Hepatocyte (in vitro differentiated cells): ENCODE measurements at places on chromosomes 12 and 14. TPM values are rescaled to one million over a fixed set of nuclear protein-coding genes. Genes with fewer than 3 reads are reported as not detected.
A peak's percentile ranks its signal among the peaks of the same experiment; 100 is the strongest.

Gene TAS2R9
- not detected in 2 replicates for polyA plus RNA-seq

DNA sequence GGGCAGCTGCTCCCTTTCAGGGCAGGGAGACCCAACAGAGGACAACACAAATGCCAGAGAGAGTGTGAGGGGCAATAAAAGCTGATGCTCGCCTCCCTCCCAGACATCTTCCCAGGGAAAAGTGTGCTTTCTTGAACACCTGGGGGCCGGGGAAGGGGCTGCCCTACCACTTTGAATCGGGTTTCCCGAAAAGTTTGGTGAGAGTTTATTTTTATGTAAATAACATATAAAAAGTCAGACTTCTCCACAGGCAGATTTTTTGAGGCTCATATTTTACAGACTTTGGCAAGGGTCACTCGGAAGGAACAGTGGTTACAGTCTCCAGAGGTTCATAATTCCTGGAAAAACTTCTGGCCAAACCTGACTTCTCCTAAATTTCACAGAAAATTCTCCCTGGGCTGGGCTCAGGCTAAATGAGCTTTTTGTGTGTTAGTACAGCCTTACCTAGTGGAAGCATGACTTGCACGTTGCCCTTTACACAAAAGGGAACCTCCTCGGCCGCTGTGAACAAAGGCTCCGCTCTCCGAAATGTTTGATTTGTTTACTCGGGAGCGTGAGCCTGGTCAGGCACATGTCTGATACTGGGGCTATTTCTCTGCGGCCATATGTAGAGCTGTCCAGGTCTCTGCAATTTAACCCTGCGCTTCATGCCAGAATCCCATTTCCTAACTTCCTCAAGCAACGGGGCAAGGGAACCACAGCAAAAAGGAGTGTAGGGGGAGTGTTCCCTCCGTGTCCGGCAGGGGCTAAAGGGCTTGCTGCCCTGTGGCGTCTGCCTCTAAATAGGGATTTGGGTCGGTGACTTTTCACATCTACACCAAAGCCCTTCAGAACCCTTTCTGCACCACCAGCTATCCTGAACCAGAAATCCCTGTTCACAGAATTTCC, 3.4 kb downstream of the RTL1 start:
- DNase-seq: peak; percentile 37

GRCh38 chr12:44143175-44143574, 307.3 kb downstream of the TMEM117 start:
- no peak for DNase-seq

Gene EAPP
- polyA plus RNA-seq: 51.8 and 56.1 TPM in 2 replicates

DNA sequence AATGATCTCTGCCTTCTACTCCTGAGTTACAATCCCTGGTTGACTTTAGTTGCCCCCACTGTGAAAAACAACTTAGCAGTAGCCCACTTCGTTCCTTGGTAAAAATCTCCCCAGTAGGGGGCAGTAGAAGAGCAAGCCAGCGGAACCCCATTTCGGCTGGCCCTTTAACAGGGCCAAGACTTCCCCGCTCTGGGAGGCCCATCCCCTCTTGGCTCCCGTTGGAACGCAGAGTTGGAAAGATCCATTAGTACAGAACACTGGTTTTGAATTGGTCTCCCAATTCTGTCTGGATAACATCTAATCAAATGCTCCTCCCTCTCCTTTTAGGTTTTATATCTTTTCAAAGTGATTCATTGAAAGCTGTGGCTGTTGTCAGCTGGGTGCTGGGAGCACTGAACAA, 1133.3 kb downstream of the BCL11B start:
- DNase-seq: peak; percentile 55

DNA sequence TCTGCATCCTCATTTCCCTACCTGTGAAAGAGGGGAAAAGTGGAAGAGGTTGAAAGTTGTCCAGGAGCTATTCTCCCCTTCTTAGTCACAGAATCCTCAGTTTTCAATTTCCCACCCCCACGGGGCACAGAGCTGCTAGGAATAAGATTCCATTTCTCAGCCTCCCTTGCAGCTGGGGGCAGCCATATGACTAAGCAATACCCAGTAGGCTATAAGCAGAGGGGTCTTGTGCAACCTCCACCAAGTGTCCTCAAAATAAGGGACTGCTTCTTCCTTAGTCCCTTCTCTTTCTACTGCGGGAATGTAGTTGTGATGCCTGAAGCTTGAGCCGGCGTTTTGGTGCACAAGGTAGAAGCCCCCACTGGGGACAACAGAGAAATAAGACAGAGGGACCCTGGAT, 40.9 kb downstream of the VWF start:
- DNase-seq: no peak

Gene SMIM41
- polyA plus RNA-seq: 0.15 TPM in 1 of 2 replicates, not detected in the other

GRCh38 chr12:44616402-44616801, 259.7 kb downstream of the NELL2 start:
- DNase-seq: no peak

Gene KLRB1
- polyA plus RNA-seq: not detected in 2 replicates

Gene GATC
- polyA plus RNA-seq: 19.0 and 26.0 TPM in 2 replicates

- DNase-seq: no peak
These were observed 883.7 kb upstream of the TMEM132C start for GRCh38 chr12:127383281-127383680.

Gene SPX
- 0.39 and 0.97 TPM in 2 replicates for polyA plus RNA-seq

DNA sequence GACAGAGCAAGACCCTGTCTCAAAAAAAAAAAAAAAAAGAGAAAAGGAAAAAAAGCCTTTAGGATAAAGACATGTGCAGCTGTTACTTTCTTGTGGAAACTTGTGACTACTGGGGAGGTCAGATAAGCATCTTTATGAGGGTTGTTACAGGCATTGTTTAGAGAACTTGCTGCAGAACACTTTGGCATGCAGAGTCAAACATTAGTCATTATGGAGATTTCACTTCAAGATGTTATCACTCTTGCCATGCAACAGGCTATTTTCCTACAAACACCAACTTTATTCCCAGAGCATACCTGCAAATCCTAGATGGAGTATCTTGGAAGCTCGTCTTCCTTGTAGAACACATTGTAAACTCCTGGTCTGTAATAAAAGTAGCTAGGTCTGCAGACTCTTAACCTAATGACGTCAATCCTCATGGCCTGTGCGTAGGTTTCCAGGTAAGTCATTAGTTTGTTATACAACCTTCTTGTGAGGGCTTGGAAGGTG, 36.3 kb upstream of the WDR89 start:
- DNase-seq: peak; percentile 59

GRCh38 chr12:67645126-67645525, 3.4 kb upstream of the DYRK2 start:
- no peak for DNase-seq

- DNase-seq: peak; percentile 23
These were observed 385.3 kb upstream of the DDHD1 start for GRCh38 chr14:53538316-53538881.

- DNase-seq: no peak
These were observed 41.5 kb upstream of the FBRSL1 start for GRCh38 chr12:132448463-132448820.

GRCh38 chr14:55979096-55979495, 139.1 kb upstream of the PELI2 start:
- no peak for DNase-seq

Gene NELL2
- polyA plus RNA-seq: 6.5 and 7.4 TPM in 2 replicates

- DNase-seq: no peak
These were observed 66.1 kb upstream of the ARID2 start for GRCh38 chr12:45663455-45663854.

- DNase-seq: no peak
These were observed 2.0 kb downstream of the C3AR1 start for GRCh38 chr12:8064131-8064530.

Gene MYF5
- not detected in 2 replicates for polyA plus RNA-seq

GRCh38 chr14:50676814-50677516, 8.9 kb upstream of the SAV1 start:
- DNase-seq: no peak

- DNase-seq: no peak
These were observed 2.1 kb downstream of the VASH1 start for GRCh38 chr14:76763096-76764041.

Gene MMP14
- 17.1 and 21.4 TPM in 2 replicates for polyA plus RNA-seq

- no peak for DNase-seq
These were observed 206.8 kb downstream of the DACT1 start for GRCh38 chr14:58844544-58844943.

DNA sequence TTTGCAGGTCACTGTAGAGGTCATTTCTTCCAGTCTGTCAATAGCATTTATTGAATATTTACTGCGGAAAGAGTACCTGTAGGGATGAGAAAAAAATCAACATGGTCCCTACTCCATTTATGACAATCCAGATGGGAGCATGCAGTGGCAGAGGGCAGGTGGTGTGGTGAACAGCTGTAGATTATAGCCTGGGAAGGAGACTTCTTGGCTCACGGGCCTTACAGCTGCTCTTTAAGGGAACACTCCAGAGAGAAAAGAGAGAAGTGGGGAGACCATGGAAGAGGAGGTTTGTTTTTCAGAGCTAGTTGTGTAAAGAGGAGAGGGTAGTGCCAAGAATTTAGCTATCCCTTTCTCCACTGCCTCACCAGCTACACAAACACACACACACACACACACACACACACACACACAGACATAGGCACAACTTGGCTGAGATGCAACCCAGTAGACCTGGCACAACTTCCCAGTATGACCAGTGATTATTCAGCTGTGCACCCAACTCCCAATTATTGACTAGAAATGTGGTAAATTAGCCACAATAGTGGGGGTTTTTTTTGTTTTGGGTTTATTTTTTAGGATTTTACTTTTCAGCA, 41.0 kb downstream of the GPHB5 start:
- DNase-seq: no peak

Gene GPRC5D
- polyA plus RNA-seq: not detected in 2 replicates

- no peak for DNase-seq
These were observed 225.7 kb downstream of the NUAK1 start for GRCh38 chr12:105912882-105913678.

Gene OR9K2
- not detected in 2 replicates for polyA plus RNA-seq

GRCh38 chr12:52912711-52913430, 8.0 kb upstream of the KRT8 start:
- DNase-seq: peak; percentile 80

- DNase-seq: no peak
These were observed 5.9 kb downstream of the GNPTAB start for GRCh38 chr12:101824831-101825230.

Gene SELPLG
- 1.5 and 1.8 TPM in 2 replicates for polyA plus RNA-seq

Gene MSI1
- polyA plus RNA-seq: 4.4 and 5.6 TPM in 2 replicates

DNA sequence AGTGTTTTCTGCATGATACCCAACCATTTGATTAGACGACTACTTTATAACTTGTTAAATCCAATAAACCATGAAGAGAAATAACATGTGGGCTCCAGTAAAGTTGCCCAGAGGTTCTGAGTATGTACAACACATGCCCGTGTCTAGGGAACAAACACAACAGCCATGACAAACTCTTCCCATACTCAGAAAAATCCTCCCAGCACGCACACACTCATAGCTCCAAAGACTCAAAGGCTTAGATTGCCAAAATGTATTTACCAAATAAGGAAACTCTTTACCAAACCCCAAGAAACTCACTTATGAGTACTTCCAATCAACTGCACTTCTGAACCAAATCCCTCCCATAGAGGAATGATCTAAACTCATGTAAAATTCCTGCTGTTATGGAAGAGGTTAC, 17.3 kb downstream of the SART3 start:
- no peak for DNase-seq

Gene KRT73
- not detected in 2 replicates for polyA plus RNA-seq

Gene KCNK13
- 0.15 and 0.58 TPM in 2 replicates for polyA plus RNA-seq

Gene SETD1B
- polyA plus RNA-seq: 2.5 and 2.7 TPM in 2 replicates

Gene GUCY2C
- 12.9 and 26.5 TPM in 2 replicates for polyA plus RNA-seq
